ENCODE measurements at places on chromosomes 5 and 9.
A peak's percentile ranks its signal among the peaks of the same experiment; 100 is the strongest.

GRCh38 chr9:16309469-16310271, 560.8 kb downstream of the BNC2 start:
- DNase-seq = peak; percentile 17

DNA sequence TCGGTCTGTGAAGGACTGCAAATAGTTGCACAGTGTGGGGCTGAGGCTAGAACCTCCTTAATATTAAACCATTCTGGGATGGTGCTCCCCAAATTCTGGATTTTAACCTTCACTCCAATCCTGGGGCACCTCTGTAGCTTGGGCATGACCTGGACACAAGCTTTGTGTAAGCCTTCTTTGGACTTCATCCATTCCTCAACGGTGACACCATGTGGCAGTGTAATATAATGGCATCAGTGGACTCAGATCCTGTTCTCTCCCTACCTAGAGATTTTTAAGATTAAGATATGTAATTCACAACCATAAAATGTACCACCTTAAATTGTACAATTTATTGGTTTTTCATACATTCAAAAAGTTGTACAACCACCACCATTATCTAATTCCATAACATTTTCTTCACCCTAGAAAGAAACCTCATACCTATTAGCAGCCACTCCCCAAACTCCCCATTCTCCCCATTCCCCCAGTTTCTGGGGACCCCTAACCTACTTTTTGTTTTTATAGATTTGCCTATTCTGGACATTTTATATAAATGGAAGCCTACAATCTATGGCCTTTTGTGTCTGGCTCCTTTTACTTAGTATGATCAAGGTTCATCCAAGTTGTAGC, 4.8 kb upstream of the PLGRKT start:
- no peak for DNase-seq

DNA sequence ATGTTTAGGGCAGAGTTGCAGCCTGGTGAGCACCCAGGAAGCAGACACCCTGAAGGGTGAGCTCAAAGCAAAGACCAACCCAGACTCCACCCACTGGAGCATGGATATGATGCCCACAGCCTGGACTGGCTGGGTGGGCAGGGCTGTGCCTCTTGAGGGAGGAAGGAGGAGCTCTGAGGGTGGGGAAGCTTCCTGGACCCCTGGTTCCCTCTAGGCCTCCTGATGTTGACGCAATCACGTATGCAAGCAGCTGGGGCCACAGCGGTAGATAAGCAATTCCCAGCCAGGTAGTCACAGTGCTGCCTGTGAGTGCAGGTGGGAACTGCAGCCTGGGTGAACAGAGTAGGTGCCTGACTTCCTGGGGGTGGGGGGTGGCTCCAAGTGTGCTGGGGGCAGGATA, 271.5 kb downstream of the CDK5RAP2 start:
- DNase-seq = no peak

DNA sequence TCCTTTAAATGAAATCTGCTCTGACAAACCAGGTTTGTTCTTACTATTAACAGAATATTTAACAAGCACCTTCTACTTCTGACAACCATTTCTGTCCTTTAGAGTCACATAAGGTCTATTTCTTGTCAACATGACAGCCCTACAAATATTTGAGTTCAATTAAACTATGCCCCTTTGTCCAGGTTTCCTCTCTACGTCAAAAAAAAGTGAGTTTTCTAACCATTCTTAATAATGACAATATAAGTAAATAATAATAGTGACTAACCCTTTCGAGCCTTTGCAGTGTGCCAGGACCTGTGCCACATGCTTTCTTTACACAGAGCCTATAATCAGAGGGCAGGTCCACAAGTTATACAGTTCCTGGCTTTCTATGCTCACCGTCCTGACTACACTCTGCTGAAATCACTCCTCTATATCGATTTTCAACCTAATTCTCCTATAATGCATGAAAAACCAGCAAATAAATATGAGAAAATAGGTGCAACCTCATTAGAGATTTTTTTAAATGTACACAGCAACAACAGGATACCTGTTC, 115.0 kb downstream of the CDK5RAP2 start:
- no peak for DNase-seq

GRCh38 chr9:99998866-99999265, 92.4 kb downstream of the STX17 start:
- no peak for DNase-seq

DNA sequence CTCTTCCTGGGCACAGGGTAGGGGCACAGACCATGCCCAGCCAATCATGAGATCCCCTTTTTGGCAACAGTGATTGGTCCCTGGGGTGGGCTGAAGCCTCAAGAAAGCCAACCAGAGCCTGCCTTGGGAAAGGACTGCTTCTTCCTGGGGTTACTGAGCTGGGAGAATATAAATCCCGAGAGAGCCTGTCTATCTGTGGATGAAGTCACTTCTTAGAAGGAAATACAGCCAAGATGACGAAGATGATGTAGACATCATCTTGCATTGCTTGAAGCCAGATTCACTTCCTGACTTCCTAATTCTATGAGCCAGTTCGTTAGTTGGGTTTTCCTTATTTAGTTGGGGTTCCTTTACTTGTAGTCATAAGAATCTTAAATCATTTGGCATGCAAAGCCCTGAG, 50.1 kb upstream of the PWWP2A start:
- DNase-seq = no peak

GRCh38 chr9:22010866-22011625, 1.9 kb upstream of the CDKN2B start:
- DNase-seq = no peak

GRCh38 chr5:176810687-176811501, 535 bp downstream of the UNC5A start:
- no peak for DNase-seq

DNA sequence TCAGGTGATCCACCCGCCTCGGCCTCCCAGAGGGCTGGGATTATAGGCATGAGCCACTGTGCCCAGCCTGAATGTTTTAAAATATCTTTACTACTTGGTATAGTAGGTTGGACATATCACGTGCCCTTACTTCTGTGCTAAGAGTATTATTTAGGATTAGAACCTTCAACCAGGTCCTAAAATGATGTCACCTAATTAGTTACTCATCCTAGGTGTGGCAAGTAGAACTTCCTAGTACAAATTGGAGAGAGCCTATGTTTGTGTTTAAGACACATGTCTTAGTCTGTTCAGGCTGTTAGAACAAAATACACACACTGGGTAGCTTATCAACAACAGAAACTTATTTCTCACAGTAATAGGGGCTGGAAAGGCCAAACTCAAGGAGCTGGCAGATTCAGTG, 51.5 kb downstream of the ZFAND5 start:
- no peak for DNase-seq

GRCh38 chr5:174687503-174687902, 36.9 kb upstream of the MSX2 start:
- DNase-seq = no peak

GRCh38 chr5:50711280-50711679, 44.8 kb downstream of the PARP8 start:
- no peak for DNase-seq

DNA sequence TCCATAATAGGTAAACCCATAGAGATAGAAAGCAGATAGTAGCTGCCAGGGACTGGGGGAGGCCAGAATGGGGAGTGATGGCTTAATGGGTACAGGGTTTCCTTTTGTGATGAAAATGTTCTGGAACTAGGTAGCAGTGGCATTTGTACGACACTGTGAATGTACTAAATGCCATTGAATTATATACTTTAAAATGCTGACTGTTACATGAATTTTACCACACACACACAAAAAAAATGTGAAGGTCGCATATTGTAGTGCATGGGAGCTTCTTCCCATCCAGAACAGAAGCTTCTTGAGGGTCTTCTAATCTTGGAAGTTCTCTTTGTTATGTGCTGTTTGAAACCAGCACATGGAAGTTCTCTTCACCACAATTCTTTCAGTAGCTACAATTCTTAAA, 19.9 kb upstream of the ANP32B start:
- DNase-seq = no peak

DNA sequence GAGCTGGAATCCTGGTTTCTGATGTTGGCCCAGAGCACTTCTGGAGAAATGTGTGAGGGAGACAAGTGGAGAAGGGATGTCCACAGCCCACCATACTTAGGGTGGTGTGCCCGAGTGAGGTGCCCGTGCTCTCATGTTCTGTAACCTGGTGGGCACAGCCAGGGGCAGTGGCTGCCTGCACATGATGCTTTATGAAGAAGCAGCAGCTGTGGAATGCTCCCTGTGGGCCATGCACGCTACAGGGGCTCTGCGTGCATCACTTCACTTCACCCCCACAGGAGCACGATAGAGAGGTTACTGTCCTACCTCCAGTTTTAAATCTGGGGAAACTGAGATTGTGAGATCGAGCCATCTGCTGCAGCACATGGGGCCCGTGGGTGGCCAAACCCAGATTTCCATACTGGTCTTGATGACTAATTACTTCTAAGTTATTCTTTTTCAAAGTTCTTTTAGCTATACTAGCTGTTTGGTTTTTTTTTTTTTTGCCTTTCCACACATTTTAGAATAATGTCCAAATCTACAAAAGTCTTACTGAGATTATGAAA, 441.6 kb downstream of the GADD45G start:
- no peak for DNase-seq

DNA sequence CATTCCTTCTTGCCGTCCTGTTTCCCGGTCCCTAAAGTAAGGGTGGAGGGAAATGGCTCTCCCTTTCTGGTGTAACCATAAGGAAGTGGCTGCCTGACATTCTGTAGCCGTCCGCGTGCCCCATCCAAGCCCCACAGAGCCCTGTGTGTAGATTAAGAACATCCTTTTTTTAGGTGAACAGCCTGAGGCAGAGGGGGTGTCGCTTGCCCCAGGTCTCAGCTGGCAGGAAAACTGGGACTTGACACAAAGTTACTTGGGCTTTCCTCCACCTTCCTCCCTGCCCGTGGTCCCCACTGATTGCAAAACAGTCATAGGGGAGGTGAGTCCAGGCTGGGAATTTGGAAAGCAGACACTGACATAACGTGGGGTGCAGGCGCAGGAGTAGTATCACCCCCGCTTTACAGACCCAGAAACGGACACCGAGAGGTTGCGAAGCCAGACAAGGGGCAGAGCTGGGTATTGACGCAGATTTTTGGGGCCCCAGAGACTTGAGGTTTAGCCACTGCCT, 22.8 kb downstream of the C9orf50 start:
- no peak for DNase-seq

- DNase-seq = no peak
Measured at GRCh38 chr5:88792144-88792840, 90.7 kb downstream of the MEF2C start.

All from activated CD8-positive, alpha-beta memory T cell treated with anti-CD3 and anti-CD28 coated beads, Interleukin-2, amount 50 U/mL, for 48 hours (primary cell).